Dermis blood vessel endothelial cell (primary cell): ENCODE measurements at places on chromosomes 3 and 15.
A peak's percentile ranks its signal among the peaks of the same experiment; 100 is the strongest.

GRCh38 chr15:79918278-79918677, 21.5 kb upstream of the MTHFS start:
- DNase-seq = no peak

GRCh38 chr3:69400683-69401082, 14.8 kb upstream of the FRMD4B start:
- no peak for DNase-seq

DNA sequence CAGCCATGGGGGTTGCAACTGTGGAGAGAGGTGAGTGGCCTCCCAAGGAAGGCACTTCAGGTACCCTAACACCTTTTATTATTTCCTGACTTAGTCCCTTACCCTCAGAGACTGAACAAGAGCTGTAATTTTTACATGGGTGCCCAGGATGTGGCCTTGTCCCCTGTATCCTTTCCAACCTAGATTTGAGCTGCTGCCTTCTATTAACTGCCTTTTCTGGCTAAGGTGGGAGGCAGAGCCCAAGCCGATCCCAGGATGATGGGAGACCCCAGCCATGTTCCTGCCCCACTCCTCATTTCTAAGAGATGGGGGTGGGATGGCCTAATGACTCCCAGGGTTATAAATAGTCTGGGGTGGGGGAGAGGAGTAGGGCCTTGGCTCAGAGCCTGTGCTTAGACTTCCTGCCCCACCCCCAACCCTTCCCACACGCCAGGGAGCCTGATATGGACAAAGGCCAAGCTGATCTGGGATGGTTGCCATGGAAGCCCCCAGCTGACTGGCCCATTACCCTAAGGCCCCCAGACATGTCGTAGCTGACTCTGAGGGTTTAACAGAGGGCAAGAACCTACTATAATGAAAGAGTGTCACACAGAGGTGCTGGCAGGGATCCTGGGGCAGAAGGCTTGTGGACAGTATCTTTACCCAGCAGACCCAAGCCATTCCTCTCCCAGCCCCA, 1.9 kb downstream of the KLHDC8B start:
- DNase-seq = peak; percentile 87

GRCh38 chr3:128343287-128344051, 123.2 kb downstream of the DNAJB8 start:
- DNase-seq = peak; percentile 82

GRCh38 chr3:25911525-25912295, 121.8 kb downstream of the OXSM start:
- no peak for DNase-seq

GRCh38 chr3:15096046-15096445, 2.9 kb downstream of the RBSN start:
- no peak for DNase-seq

GRCh38 chr3:118526758-118527513, 507.7 kb downstream of the IGSF11 start:
- no peak for DNase-seq

DNA sequence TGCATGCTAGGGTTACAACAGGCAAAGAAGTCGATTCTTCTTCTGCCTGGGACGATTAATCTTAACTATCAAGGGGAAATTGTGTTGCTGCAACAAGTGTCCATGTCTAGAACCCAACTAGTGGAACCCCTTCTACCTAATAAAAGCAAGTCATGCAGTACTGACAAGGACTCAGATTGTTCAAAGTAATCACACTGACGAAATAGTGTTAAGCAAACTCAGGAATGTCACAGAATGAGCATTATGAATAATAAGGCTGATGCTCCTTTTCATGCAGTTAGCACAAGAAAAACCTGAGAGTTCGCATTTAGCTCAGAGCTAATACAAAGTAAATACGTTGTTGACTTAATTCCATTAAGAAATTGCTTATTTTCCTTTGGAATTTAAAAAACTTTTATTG, 47.5 kb upstream of the TRIM42 start:
- DNase-seq = no peak

DNA sequence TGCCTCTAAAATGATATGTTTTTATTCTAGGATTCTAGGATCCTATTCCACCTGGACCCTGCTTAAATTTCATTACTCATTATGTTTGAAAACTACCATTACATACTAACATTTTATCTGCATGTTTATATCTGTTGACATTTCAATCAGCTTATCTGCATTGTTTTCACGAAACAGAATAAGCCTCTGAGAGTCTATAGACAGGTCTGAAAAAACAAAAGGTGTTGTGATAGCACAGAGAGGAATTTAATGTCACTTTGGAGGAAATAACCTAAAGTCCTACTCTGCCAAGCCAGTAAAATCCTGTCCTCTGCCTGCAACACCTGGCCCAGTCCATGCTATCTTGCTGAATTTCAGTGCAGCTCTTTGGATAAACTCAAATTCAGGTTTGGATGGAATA, 315.2 kb downstream of the ZBTB20 start:
- no peak for DNase-seq

- DNase-seq = no peak
Observed at GRCh38 chr15:36659917-36660316, 80.5 kb downstream of the CDIN1 start.

- peak; percentile 31 for DNase-seq
Observed at GRCh38 chr3:17686613-17687012, 55.8 kb downstream of the TBC1D5 start.

- no peak for DNase-seq
Observed at GRCh38 chr15:79673416-79674123, 223.2 kb downstream of the MTHFS start.

DNA sequence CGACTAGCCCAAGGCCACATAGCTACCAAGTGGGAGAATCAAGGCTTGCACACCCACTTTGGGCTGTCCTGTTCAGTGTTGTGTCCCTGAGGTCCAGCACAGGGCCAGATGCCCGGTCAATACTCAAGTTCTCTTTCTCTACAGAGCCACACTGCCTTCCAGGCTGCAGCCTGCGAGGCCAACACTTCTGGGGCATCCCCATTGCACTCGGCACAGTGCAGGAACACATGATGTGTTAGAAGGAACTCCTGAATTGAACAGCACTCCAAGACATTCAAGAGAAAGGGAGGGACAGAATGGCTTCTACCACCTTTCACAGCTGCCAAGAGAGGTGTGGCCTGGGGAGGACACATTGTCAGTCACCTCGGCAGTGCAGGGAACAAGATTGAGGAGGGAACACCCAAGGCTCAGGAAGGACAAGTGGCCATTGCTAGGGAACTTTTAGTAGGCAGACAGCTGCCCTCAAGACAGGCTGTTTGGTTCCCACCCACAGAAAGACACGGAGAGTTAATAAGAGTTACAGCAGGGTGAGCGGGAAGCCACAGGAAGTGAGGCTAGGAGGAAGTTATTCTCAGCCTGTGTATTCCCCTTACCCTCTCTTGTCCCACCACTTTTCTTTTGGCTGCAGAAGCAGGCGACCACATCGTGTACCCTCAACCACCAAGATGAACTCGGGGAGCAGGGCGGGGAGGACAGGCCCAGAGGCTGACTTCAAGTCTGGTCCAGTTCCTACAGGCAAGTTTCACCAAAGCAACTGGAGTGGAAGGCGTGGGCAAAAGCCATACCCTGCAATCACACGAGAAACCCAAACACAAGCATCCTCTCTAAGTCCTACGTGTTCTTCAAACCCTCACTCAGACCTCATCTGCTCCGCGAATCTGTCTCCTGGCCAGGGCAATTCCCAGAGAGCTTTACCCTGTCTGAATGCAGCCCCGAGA, 69.4 kb downstream of the SRGAP3 start:
- no peak for DNase-seq

GRCh38 chr3:33317963-33318709, 40.9 kb downstream of the FBXL2 start:
- peak; percentile 86 for DNase-seq

DNA sequence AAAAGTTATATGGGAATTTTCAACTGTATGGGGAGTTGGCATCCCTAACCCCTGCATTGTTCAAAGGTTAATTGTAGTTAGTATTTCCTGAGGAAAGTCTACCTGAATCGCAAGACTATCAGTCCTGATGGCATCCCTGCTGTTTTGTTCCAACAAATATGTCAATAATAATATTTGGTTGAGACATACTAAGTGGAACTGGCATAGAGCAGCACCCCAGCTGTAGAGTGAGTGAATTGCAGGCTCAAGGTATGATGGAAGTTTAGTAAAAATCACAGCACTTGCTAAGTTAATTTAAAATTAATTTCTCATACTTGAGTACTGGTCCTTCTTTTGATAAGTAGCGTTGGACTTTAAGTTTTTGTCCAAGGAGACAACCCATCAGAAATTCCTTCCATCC, 18.0 kb upstream of the COMMD2 start:
- DNase-seq = no peak

DNA sequence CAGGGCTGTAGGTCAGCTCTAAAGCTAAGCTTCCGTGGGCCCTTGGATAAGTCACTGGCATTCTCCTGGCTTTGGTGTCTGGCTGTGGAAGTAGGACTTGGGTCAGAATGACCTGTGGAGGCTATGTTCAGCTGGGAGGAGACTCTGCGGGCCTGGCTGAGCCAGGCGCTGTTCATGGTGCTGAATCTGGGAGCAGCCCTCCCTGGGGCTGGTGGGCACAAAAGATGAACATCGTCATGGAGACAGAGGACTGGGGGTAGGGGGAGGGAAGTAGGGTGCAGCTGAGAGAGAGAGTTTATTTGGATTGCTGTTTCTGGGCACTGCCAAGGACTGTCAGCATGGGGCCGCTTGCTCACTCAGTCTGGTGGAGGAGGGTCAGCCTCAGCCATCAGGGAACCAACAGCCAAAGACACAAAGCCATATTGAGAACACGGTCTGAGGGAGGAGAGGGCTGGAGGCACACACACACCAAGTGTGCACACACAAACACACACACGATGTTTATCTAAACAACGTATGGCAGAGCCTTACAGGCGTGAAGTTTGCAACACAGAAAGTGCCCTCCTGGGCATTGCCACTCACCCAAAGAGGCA, 120.7 kb upstream of the LINGO1 start:
- DNase-seq = peak; percentile 44

- DNase-seq = no peak
Observed at GRCh38 chr3:23811185-23811527, 5.4 kb downstream of the UBE2E1 start.

DNA sequence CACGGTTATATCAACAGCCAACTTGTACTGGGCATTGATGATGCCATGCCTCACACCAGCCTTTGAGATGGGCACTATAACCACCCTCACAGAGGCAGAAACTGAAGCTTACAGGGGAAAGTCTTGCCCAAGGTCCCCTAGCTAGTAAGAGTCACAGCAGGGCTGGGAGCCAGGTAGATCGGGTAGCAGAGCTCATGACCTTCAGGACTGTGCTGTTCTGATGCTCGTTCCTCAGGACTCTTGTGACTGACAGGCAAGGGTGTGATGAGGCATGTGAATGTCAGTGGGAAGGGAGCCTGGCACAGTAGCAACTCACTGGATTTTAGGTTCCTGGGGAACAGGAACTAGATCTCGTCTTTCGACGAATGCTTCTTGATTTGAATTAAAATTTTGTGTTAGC, 65.7 kb downstream of the RLBP1 start:
- no peak for DNase-seq

DNA sequence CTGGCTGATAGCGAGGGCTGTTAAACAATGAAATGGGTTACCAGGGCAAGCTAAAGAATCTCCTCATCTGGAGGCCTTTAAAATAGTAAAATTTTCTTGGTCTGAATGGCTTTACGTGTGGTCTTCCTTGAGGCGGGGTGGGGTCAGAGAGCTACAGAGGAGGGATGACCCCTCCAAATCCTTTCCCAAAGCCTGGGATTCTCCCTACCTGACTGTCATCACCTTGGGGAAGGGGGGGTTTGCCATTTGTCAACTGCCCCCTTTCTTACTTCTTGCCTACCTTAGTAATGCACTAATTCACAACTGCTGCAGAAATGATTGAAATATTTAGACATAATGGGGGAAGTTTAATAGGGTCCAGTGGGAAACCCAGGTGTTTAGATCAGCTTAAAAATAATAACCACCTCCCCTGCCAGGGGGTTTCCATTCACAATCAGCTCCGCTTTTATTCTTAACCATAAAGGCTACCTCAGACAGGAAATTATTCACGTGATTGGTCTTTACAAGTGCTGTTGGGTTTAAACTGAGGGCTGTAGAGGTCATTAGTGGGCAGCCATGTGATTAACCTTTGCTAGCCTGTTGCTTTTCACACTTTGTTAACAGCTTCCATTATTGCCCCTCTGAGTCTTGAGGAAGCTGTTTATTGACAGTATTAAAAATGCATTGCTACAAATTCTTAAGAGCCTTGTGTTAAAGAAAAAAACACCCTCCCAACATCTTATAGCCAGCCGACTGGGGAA, 276.5 kb upstream of the ATP11B start:
- DNase-seq = no peak

GRCh38 chr3:117091676-117092075, 382.1 kb downstream of the TUSC7 start:
- DNase-seq = no peak

DNA sequence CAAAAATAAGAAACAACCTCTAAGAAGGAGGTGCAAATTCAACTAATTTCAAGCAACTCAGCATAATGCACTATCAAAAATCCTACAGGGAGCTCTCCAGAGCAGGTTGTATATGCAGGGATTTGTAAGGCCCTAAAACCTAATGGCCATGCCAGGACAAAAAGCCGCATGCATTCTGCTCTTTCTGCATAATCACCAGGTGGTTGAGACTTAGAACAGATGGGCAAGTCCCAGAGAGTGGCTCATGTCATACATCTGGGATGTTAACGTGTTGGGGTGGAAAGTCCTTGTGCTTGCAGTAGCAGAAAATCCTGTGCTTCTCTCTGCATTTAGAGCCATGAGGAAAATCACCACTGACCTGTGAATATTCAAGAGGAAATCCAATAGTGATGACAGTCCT, 1002.9 kb downstream of the AGBL1 start:
- no peak for DNase-seq

- DNase-seq = peak; percentile 82
Observed at GRCh38 chr3:156818890-156819289, 7.3 kb upstream of the LEKR1 start.

GRCh38 chr15:80895965-80896364, 93.7 kb downstream of the MESD start:
- no peak for DNase-seq

DNA sequence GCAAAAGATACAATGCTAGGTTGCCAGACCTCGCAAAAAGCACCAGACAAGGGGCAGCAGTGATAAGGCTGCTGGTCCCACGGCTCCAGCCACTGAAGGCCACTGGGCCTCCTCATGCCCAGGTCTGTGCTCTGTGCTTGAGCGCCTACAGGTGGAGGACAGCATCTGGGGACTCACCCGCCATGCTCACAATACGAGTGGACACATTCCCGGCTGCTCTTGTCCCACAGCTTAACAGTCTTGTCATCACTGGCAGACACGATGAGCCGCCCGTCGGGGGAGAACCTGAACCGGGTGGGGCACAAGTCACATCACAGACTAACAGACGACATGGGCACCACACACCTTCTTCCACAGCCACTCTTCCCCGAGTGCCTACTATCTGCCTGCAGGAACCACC, 7.4 kb downstream of the POC1A start:
- DNase-seq = no peak

DNA sequence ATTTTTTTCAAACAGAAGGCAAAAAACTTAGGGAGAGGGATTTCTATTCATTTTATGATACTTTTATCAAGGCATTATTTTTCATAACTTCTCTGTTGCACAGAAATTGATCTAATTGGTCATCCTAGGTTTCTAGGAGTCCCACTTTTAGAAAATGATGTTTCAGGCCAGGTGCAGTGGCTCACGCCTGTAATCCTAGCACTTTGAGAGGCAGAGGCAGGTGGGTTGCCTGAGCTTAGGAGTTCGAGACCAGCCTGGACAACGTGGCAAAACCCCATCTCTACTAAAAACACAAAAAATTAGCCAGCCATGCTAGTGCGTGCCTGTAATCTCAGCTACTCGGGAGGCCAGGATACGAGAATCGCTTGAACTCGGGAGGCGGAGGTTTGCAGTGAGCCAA, 2.8 kb downstream of the LACTB start:
- DNase-seq = no peak
